Fibroblast of gingiva (primary cell): ENCODE measurements at places on chromosomes 6 and 20.

GRCh38 chr6:36914227-36914794 is 28.6 kb downstream of the C6orf89 start:
- DNase-seq: peak; percentile 27

DNA sequence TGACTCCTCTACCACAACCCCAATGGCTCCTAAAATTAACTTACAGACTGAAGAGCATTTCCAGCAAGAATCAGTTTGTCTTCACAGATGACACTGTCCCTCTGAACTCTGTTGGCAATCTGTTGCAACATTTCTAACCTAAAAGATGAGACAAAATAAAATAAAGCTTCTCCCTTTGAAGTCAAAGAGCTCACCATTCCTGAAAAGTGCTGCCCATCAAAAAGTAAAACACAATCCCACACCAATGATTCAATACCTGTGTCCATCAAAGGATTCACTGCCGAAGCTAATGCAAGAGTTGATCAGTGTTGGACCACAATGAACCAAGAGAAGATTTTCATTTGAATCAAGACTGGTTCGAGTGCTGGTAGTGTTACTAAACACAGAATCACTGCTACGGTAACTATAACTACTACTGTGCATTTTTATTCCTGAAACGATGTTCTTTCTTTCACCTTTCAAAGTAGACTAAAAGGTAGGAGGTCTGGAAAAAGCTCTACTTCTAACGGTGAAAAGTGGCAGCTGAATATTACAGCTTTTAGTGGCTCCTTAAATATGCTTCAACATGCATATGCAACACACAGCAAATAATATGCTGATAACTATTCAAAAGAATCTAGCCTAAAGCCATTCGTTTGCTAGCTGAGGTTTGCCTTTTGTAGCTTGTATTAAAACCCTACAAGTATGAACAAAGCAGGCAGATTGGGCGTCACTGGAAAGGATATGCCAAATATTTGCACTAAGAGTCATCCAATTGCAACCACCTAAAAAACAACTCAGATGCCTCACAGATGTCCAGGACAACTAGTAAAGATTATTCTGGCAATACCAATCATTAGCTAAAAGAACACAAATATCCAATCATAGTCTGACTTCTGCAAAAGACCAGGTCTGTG is at the start of gene DST:
TSS of gene DST (minus strand) at position 524 of the 896 bp plus-strand sequence.
- DNase-seq: peak; percentile 93

DNA sequence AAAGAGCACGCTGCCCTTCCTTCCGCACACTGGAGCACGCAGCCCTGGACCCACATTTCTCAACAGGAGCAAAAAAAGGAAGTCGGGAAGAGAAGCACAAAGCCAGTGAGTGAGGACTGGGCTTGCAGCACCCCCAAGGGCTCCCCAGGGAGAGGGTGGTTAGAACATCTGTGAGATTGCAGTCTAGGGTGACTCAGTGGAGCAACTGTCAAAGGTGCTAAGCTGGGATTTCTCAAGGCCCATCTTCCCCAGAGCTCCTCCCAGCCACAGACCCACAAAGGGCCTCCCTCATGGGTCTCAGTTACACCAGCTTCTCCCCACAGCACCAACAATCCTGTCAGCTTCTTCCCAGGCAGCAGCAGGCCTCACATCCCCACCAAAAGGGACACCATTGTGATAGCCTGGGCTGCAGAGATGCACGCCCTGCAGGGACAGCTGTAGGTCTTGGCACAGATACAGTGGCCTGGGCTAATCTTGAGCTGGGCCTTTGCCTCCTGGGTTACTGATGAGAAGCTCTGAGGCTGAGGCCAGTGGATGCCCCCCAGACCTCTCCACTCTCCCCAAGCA is 39.6 kb upstream of the CD93 start:
- DNase-seq: peak; percentile 85

DNA sequence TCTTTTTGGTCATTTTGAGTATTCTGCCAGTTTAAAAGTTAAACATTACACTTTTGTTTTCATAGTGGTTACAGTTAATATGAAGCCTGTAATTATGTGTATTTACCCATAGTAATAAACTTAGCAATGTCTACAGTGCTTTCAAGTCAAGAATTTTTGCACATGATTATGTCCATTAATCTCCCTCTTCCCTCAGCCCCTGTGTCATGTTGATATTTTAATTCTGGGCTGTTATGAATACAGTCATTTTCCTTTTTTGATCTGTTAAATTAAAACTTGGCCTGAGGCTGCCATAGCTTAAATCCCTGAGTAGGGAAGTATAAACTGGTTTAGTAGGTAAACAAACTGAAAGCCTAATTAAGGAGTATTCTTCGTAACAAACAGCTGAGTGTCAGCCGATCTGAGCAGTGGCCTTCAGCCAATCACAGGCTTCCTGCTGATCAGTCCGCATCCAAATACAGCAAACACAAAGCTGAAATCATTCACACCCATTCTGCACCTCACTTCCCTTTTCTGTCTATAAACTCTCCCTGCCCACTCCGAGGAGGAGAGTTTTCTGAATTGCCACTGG is 9.5 kb upstream of the SFT2D1 start:
- peak; percentile 16 for DNase-seq

GRCh38 chr6:11855743-11856142 is 77.1 kb upstream of the ADTRP start:
- no peak for DNase-seq

GRCh38 chr20:4014031-4014474 is 1.3 kb downstream of the RNF24 start:
- DNase-seq: peak; percentile 77

DNA sequence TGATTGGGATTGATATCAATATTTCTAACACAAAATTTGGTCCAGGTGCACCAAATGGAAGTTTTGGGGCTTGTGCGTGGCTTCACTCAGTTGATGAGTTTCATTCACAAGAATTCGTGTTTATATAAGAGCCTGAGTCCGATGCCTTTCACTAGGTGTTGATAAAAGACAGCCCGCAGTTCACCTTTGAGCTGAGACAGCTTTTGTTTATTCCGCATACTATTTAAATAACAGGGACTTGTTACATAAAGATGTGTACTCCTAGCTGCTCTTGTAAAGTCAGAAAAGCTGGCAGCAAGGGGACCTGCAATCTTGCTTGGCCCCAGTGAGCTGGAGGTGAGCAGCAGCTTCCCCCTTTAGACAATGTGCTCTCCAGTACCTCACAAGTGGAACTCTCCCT is 19.0 kb upstream of the NRN1 start:
- no peak for DNase-seq

GRCh38 chr6:145227593-145227992 is 507.7 kb downstream of the EPM2A start:
- no peak for DNase-seq

DNA sequence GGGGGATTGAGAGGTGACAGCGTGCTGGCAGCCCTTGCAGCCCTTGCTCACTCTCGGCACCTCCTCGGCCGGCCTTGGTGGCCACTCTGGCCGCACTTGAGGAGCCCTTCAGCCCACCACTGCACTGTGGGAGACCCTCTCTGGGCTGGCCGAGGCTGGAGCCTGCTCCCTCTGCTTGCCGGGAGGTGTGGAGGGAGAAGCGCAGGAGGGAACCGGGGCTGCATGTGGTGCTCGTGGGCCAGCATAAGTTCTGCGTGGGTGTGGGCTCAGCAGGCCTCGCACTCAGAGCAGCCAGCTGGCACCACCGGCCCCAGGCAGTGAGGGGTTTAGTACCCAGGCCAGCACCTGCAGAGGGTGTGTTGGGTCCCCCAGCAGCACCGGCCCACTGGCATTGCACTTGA is 912.2 kb upstream of the ADGRB3 start:
- DNase-seq: no peak

DNA sequence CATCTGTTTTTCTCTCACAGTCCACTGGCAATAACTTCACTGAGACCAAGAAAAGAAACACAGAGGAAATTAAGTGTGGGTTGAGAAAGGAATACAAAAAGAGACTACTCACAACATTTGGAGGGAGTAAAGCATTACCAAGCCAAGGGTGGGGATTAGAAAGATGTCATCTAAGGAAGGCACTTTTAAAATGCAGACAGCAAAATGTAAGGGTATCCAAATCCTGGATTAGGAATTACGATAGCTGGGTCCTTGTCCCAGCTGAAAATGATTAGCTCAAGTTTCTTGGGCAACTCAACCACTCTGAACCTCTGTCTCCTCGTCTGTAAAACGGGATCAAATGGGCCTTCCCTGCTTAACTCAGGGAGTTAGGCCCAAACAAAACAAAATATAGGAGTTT is 2.2 kb downstream of the LEMD2 start:
- DNase-seq: no peak

DNA sequence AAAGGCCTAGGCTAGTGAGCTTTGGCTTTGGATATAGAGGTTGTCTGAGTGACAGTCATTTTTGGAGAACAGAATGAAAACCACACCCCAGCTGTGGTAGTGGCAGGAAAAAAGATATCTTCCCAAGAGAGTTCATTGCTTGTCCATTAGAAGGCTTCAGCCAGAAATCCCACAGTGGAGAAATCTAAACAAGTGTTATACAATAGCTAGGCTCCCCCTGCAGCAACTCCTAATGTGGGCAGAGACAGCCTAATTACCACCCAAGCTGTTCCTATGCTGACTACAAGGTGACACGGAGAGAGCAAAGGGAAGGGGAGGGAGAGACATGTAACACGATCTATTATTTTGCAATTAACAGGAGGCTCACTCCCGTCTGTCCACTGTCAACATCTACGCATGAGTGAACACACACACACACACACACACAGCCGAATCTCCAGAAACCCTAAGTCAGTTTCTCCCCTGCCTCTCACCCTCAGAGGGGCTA is 147.5 kb upstream of the TCF21 start:
- peak; percentile 87 for DNase-seq

DNA sequence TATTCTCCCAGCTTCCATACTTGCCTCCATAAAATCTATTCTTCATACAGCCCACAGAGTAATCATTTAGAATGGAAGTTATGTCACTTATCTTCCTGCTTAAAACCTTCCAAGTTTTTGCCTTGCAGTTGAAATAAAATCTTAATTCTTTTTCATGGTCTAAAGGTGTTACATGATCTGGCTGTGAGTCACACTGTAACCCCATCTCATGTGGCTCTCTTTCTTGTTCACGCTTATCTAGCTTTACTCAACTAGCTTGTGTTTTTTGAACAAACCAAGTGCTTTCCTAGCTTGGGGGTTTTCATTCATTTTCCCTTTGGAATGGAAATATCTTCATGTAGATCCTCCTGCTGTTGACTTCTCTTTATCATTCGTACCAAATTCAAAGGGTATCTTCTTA is 23.6 kb upstream of the THEMIS start:
- peak; percentile 6 for DNase-seq

- DNase-seq: no peak
Measured at GRCh38 chr6:51459958-51460357, 627.5 kb downstream of the PKHD1 start.

DNA sequence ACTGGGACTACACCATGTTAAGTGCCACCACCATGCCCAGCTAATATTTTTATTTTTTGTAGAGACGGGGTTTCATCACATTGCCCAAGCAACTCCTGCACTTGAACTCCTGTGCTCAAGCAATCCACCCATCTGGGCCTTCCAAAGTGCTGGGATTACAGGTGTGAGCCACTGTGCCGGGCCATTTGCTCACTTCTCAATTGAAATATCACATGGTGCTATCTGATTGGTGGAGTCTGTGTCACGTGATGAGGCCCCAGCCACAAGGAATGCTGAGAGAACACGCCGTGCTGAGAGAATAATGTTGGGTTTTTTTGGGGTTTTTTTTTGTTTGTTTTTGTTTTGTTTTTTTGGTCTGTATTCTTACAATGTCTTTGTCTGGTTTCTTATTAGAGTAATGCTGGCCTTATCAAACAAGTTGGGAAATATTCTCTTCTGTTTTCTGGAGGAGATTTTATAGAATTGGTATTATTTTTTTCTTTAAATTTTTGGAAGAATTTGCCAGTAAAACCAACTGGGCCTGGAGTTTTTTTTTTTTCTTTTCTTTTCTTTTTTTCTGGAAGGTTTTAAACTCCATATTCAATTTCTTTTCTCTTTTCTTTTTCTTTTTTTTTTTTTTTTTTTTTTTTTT is 183.2 kb upstream of the KCNG1 start:
- DNase-seq: no peak

DNA sequence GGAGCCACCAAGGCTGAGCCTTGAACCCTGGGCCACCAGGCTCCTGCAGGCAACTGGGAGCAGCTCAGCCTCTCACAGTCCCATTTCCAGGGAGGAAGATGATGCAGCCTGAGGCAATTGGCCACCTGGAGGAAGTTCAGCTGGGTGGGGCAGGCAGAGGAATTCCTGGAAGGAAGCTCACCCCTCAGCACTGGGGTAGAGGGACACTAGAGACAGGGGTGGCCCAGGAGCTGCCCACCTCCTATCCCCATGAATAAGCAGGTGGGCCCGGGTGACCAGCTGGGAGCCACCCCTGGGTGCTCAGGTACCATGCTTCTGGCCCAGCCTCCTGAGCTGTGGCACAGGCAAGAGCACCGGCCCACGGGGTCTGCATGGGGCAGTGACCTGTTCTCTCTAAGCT is 3.6 kb upstream of the HSPA12B start:
- DNase-seq: no peak

DNA sequence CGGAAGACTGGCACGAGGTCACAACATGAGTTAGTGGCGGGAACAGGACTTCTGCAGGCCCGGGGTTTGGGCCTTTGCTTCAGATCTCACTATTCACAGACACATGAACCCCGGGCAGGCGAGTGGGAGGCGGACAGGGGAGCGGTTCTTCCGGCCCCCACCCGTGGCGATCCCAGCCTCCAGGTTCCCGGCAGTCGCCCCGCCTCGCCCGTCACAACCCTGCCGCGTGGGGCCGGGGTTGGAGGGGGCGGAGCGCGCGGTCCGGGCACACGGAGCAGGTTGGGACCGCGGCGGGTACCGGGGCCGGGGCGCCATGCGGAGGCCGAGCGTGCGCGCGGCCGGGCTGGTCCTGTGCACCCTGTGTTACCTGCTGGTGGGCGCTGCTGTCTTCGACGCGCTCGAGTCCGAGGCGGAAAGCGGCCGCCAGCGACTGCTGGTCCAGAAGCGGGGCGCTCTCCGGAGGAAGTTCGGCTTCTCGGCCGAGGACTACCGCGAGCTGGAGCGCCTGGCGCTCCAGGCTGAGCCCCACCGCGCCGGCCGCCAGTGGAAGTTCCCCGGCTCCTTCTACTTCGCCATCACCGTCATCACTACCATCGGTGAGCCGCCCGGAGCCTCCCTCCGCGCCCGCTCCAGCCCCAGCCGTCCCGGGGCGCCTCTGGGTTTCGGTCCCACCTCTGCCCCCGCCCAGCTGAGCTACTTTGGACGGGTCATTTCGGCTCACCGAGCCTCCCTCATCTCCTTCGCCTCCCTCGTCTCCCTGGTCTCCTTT is at the start of gene KCNK15:
TSS of gene KCNK15 (plus strand) at position 268 of the 769 bp plus-strand sequence. CDS start at position 314, 46 bp downstream.
- DNase-seq: peak; percentile 12

- DNase-seq: no peak
Measured at GRCh38 chr20:64242797-64243475, 12.6 kb upstream of the PCMTD2 start.
